ENCODE measurements at places on chromosomes 4 and X. TPM values are rescaled to one million over a fixed set of nuclear protein-coding genes. Genes with fewer than 3 reads are reported as not detected.
A peak's percentile ranks its signal among the peaks of the same experiment; 100 is the strongest.

NAP1L3 gene
- total RNA-seq: 54.9 TPM

GRCh38 chr4:126630230-126630629, 1002.5 kb upstream of the INTU start:
- no peaks in the 10 kb centered on the region for H3K36me3 ChIP-seq
- no peaks in the 10 kb centered on the region for H3K27me3 ChIP-seq
- DNase-seq: no peak
- no peak overlapping the region for H3K4me3 ChIP-seq
- no peaks in the 10 kb centered on the region for H3K4me1 ChIP-seq
- no peak overlapping the region for H3K27ac ChIP-seq

DNA sequence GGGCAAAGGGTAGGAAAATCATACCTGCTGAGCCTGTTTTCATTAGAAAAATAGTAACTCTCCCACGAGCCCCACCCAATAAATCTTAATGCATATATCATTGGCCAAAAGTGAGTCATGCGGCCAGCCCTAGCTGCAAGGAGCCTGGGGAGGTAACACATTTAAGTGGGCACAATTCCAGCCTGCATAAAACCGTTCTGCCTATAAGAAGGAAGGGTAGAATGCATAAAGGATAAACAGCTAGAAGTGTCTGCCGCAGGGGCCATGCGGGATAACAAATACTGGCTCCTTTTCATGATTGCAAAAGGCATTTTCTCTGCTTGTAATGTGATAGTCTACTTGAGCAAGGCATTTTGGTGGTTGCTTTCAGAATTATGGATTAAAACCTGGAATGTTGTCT, 37.1 kb downstream of the EFHC2 start:
- no peaks in the 10 kb centered on the region for H3K27me3 ChIP-seq
- no peak for DNase-seq
- no peak overlapping the region for H3K27ac ChIP-seq
- no peaks in the 10 kb centered on the region for H3K4me1 ChIP-seq
- no peak overlapping the region for H3K4me3 ChIP-seq

- H3K4me3 ChIP-seq: no peak overlapping the region
- H3K4me1 ChIP-seq: no peaks in the 10 kb centered on the region
These were observed 5.5 kb upstream of the HAUS3 start for GRCh38 chr4:2247128-2248043.

LANCL3 gene
- 1.8 TPM for total RNA-seq

RAB41 gene
- total RNA-seq: not detected

- H3K27ac ChIP-seq: no peak overlapping the region
- H3K4me3 ChIP-seq: no peak overlapping the region
- no peaks in the 10 kb centered on the region for H3K36me3 ChIP-seq
- no peak for DNase-seq
- H3K27me3 ChIP-seq: peaks cover 9% of the 10 kb centered on the region
These were observed 181.7 kb upstream of the IGFBP7 start for GRCh38 chr4:57291911-57292310.

CT45A5 gene
- total RNA-seq: not detected

DNA sequence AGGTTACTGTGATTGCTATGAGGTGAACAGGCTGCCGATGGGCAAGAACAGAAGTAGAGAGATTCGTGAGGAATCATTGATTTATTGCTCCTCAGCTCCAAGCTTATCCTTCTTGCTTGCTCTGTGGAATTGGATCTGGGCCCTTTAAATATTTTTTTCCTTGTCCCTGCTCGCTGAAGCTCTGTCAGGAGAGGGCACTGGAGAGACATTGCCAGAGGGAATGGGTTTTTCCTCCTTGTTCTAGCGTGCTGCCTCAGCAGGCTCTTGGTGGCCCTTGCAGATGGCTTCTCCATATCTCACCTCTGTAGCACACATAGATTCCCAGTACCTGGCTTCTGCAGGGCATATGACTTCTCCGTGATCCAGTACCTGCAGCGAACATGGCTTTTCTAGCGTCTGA, 67.4 kb downstream of the CNGA2 start:
- H3K36me3 ChIP-seq: no peaks in the 10 kb centered on the region
- H3K27ac ChIP-seq: no peak overlapping the region
- H3K4me1 ChIP-seq: 0 out of 2 replicates have a peak, but pooled peaks cover 7% of the 10 kb centered on the region
- H3K27me3 ChIP-seq: no peaks in the 10 kb centered on the region
- no peak overlapping the region for H3K4me3 ChIP-seq
- peak; percentile 17 for DNase-seq

ENPP6 gene
- total RNA-seq: 0.23 TPM

DUX4 gene
- not detected for total RNA-seq

SGMS2 gene
- total RNA-seq: 0.43 TPM

- peaks cover 10% of the 10 kb centered on the region for H3K4me1 ChIP-seq
- H3K27me3 ChIP-seq: no peaks in the 10 kb centered on the region
- no peak for DNase-seq
- no peak overlapping the region for H3K4me3 ChIP-seq
These were observed 16.8 kb upstream of the SEL1L3 start for GRCh38 chr4:25879587-25879986.

DNA sequence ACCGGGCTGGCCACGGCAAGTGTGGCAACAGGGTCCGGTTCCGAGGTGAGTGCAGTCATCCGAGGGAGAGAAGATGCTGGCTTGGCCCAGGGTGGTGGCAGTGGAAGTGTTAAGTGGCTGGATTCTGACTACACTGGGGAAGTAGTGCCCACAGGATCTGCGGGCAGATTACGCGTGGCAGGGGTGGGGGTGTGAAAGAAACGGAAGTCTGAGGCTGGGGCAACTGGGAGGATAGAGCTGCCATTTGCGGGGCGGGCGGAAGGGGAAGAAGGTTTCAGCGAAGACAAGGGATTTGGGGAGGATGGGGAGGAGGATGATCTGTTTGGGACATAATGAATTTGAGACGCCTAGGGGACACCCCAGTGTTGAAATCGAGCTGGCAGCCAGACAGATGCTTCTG, 5.3 kb downstream of the RS1 start:
- H3K4me3 ChIP-seq: no peak overlapping the region
- no peak overlapping the region for H3K27ac ChIP-seq

LUZP4 gene
- total RNA-seq: not detected

SLC4A4 gene
- total RNA-seq: 2.3 TPM

DNA sequence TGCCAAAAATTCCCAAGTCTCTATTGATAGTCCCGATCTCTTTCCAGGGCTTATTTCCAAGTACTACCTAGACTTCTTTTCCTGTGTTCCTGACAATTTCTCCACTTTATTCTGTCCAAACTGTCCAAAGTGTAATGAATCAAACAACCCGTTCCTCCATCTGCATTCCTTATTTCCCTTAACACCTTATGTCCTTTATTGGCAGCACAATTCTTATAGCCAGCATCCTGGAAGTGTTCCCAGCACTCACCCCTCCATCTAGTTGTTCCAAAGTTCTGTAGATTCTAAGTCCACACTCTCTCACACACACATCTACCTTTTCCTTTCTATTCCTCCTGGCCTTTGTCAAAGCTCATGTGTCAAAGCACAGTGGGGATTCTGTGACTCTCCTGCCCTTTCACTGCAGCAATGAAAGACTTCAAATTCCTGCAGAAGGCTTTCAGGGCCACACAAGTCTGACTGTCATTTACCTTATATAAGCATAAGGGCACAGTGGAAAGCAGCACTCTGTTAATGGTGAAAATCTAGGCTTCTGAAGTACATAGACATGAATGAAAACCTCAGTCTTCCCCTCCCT, 22.1 kb downstream of the LIMCH1 start:
- H3K36me3 ChIP-seq: no peaks in the 10 kb centered on the region
- DNase-seq: no peak
- no peaks in the 10 kb centered on the region for H3K4me1 ChIP-seq
- no peak overlapping the region for H3K4me3 ChIP-seq
- H3K27me3 ChIP-seq: no peaks in the 10 kb centered on the region
- H3K27ac ChIP-seq: no peak overlapping the region

- H3K36me3 ChIP-seq: no peaks in the 10 kb centered on the region
- no peak overlapping the region for H3K27ac ChIP-seq
- no peak for DNase-seq
- H3K27me3 ChIP-seq: no peaks in the 10 kb centered on the region
- no peaks in the 10 kb centered on the region for H3K4me1 ChIP-seq
- H3K4me3 ChIP-seq: no peak overlapping the region
These were observed 36.7 kb upstream of the HMX1 start for GRCh38 chr4:8908206-8908893.

RIPPLY1 gene
- not detected for total RNA-seq

DNA sequence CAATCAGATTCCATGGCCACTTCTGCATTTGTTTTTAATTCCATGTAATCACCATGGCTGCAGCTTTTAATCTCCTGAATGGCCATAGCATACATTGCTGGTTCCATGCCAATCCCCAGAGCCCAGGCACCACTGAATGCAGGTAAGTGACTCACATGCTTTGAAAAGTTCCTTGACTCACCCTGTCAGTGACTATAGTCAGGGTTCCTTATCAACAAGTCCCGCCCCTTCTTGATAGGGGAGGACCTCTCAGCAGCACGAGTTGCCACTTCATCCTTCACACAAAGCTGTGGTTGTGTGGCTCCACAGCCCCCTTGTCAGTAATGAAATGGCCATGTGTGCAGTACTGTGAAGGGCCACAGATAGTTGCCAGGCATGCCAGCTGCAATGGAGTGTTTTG, 516.6 kb downstream of the PPARGC1A start:
- no peaks in the 10 kb centered on the region for H3K27me3 ChIP-seq
- H3K27ac ChIP-seq: no peak overlapping the region
- no peaks in the 10 kb centered on the region for H3K36me3 ChIP-seq
- no peaks in the 10 kb centered on the region for H3K4me1 ChIP-seq
- no peak overlapping the region for H3K4me3 ChIP-seq
- peak; percentile 33 for DNase-seq

- DNase-seq: peak; percentile 42
- no peaks in the 10 kb centered on the region for H3K27me3 ChIP-seq
- peaks cover 30% of the 10 kb centered on the region for H3K4me1 ChIP-seq
- no peaks in the 10 kb centered on the region for H3K36me3 ChIP-seq
- H3K27ac ChIP-seq: peak overlapping the region; percentile 33
These were observed 106.4 kb downstream of the DHX15 start for GRCh38 chr4:24477919-24478318.

- H3K36me3 ChIP-seq: no peaks in the 10 kb centered on the region
- H3K27ac ChIP-seq: no peak overlapping the region
- no peak overlapping the region for H3K4me3 ChIP-seq
- no peak for DNase-seq
These were observed 99.8 kb downstream of the PPA2 start for GRCh38 chr4:105374071-105374470.

- H3K27me3 ChIP-seq: no peaks in the 10 kb centered on the region
- no peak overlapping the region for H3K27ac ChIP-seq
- no peaks in the 10 kb centered on the region for H3K36me3 ChIP-seq
- H3K4me1 ChIP-seq: no peaks in the 10 kb centered on the region
- no peak overlapping the region for H3K4me3 ChIP-seq
These were observed 133.6 kb upstream of the ARHGEF9 start for GRCh38 chrX:63918611-63919010.

- peaks cover 13% of the 10 kb centered on the region for H3K4me1 ChIP-seq
- peak; percentile 4 for DNase-seq
- H3K4me3 ChIP-seq: no peak overlapping the region
- no peaks in the 10 kb centered on the region for H3K27me3 ChIP-seq
- H3K36me3 ChIP-seq: no peaks in the 10 kb centered on the region
These were observed 240.7 kb downstream of the C4orf33 start for GRCh38 chr4:129336457-129337227.

CETN2 gene
- 20.4 TPM for total RNA-seq

C4orf36 gene
- total RNA-seq: not detected

DNA sequence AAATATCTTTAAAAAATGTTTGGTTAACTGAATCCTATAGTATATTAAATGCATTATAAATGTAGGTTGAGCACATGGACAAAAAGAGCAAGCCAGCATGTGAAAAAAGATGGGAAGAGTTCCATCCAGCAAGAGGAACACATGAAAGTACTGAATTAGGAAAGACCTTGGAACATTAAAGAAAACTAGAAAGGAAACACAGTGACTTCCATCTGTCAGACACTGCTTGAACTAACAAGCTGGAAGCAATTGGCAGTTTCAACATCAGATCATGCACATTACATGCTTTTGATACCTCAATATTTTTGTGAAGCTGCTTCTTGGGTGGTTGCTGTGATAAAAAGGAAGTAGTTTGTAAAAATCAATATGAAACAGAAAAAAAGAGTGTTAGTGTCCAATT, 626.8 kb upstream of the GNPDA2 start:
- H3K27me3 ChIP-seq: no peaks in the 10 kb centered on the region
- no peaks in the 10 kb centered on the region for H3K36me3 ChIP-seq
- no peak overlapping the region for H3K27ac ChIP-seq
- H3K4me3 ChIP-seq: no peak overlapping the region
- peaks cover under 1% of the 10 kb centered on the region for H3K4me1 ChIP-seq

GRCh38 chr4:155033604-155034003, 174.8 kb upstream of the NPY2R start:
- H3K27ac ChIP-seq: no peak overlapping the region
- no peaks in the 10 kb centered on the region for H3K27me3 ChIP-seq
- H3K4me3 ChIP-seq: no peak overlapping the region

CSN1S1 gene
- total RNA-seq: not detected

RPL9 gene
- total RNA-seq: 4,044 TPM

DNA sequence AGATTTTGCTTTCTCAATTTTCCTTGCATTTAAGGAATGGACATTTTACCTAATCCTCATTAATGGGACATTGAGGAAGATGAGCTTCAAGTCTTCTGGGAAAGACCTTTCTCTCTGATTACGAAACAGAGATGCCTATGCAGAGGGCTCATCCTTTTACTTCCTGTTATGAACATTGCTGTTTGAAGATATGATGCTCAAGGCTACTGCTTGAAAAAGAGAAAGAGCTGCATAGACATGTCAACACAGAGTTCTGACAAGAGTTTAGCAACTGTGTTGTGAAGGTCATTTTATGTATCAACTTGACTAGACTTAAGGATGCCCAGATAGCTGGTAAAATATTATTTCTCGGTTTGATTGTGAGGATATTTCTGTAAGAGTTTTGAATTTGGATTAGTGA, 13.8 kb upstream of the GNPDA2 start:
- no peak overlapping the region for H3K27ac ChIP-seq
- H3K27me3 ChIP-seq: no peaks in the 10 kb centered on the region
- H3K4me3 ChIP-seq: no peak overlapping the region
- no peak for DNase-seq

TRIM60 gene
- not detected for total RNA-seq

GRCh38 chr4:15751153-15751552, 27.0 kb upstream of the CD38 start:
- no peak overlapping the region for H3K4me3 ChIP-seq
- no peaks in the 10 kb centered on the region for H3K36me3 ChIP-seq
- no peak overlapping the region for H3K27ac ChIP-seq
- DNase-seq: no peak
- H3K27me3 ChIP-seq: no peaks in the 10 kb centered on the region
- no peaks in the 10 kb centered on the region for H3K4me1 ChIP-seq

- no peak overlapping the region for H3K27ac ChIP-seq
- peaks cover 11% of the 10 kb centered on the region for H3K4me1 ChIP-seq
- H3K4me3 ChIP-seq: no peak overlapping the region
- H3K27me3 ChIP-seq: no peaks in the 10 kb centered on the region
- H3K36me3 ChIP-seq: peaks cover 7% of the 10 kb centered on the region
- no peak for DNase-seq
These were observed 18.3 kb downstream of the SCARB2 start for GRCh38 chr4:76195326-76195725.

GRCh38 chr4:98289375-98289774, 28.2 kb downstream of the RAP1GDS1 start:
- no peak overlapping the region for H3K27ac ChIP-seq
- H3K4me1 ChIP-seq: peaks cover 8% of the 10 kb centered on the region
- no peaks in the 10 kb centered on the region for H3K36me3 ChIP-seq
- no peak overlapping the region for H3K4me3 ChIP-seq
- no peak for DNase-seq
- no peaks in the 10 kb centered on the region for H3K27me3 ChIP-seq

All from GM23338 (cell line).